ENCODE measurements at places on chromosomes 3 and 15. TPM values are rescaled to one million over a fixed set of nuclear protein-coding genes. Genes with fewer than 3 reads are reported as not detected.

Gene CCR5
- 1.1 TPM for total RNA-seq

Gene CD96
- total RNA-seq = 205 TPM

Gene IL16
- 168 TPM for total RNA-seq

Gene AGBL1
- not detected for total RNA-seq

Gene MITF
- not detected for total RNA-seq

Gene SEMA3G
- 0.34 TPM for total RNA-seq

Gene GOLGA6L2
- not detected for total RNA-seq

Gene P3H2
- not detected for total RNA-seq

Gene MRPL47
- 24.8 TPM for total RNA-seq

Gene FES
- 3.0 TPM for total RNA-seq

Gene PLSCR2
- total RNA-seq = not detected

Gene CISH
- total RNA-seq = 3.7 TPM

Gene ALDH1A3
- total RNA-seq = not detected

Gene GPR27
- 0.84 TPM for total RNA-seq

Gene ZNF774
- total RNA-seq = 0.20 TPM

Gene CEMIP
- not detected for total RNA-seq

Gene P2RY14
- 0.22 TPM for total RNA-seq
